ENCODE measurements at places on chromosomes 7 and 10.

DNA sequence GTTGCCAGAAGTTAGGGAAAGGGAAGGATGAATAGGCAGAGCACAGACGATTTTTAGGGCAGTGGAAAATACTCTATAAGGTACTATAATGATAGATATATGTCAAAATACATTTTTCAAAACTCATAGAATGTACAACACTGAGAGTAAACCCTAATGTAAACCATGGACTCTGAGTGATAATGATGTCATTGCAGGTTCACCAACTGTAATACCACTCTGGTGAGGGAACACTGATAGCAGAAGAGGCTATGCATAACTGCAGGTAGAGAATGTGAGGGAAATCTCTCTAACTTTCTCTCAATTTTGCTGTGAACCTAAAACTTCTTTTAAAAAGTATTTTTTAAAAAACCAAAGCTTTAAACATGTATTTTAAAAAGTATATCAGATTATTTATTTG, 22.1 kb downstream of the POT1 start:
- DNase-seq: no peak

GRCh38 chr7:54354436-54354835, 187.7 kb upstream of the VSTM2A start:
- no peak for DNase-seq

GRCh38 chr7:38907066-38907465, 1.9 kb downstream of the VPS41 start:
- no peak for DNase-seq

DNA sequence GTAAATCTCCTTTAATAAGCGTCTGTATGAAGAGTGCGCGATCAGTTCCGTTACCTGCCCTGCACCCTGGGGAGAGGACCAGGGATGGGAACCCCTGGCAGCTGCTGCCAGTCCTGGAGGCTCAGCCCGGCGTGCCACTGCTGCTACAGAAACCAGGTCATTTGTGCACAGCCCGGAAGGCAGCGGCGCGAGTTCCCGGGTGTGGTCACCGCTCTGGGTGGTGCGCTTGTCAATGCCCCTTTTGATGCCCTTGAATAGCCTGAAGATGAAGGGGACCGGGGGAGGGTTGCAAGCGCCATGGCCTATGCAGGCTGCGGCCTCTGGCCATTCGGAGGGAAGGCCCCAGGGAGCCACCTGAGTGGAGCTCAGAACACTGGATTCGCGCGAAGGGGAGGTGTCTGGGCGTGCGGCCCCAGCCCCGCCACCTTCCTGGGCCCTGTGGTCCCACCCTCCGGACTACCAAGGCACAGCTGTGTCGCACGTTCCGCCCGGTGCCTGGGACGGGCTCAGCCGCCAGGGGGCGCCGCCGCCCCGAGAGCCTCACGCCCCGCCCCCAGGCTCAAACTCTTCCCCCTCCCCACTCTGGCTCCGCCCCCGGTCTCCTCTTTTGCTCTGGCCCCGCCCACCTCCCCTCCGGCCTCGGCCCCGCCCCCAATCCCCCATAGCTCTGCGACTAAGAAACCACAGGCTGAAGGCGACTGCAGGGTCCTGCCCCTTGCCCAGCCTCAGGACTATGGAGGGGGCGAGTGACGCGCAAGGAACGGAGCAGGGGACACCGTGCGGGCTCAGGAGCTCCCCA, 16.5 kb downstream of the AP5Z1 start:
- DNase-seq: peak; percentile 37

DNA sequence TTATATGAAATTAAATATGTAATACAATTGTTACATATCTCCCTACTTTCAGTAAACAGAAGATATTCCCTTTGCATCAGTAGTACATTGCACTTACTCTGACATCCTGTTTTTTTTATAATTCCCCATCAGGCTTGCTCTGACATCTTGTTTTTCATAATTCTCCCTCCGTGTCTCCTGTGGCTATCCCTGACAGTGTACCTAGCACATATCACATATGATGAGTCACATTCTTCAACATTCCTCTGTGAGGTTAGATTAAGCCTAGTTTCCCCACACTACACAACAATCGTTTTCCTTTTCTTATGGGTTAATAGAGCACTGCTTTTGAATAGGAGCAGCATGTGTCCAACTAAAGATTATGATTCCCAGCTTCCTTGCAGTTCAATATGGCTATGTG, 250.6 kb upstream of the NPVF start:
- no peak for DNase-seq

- no peak for DNase-seq
These were observed 184.7 kb downstream of the EXOC4 start for GRCh38 chr7:133437544-133437943.

GRCh38 chr7:72805526-72806494, 22.2 kb downstream of the TYW1B start:
- no peak for DNase-seq

GRCh38 chr7:159210581-159211235, 66.0 kb upstream of the VIPR2 start:
- DNase-seq: no peak

- peak; percentile 7 for DNase-seq
These were observed 11.3 kb downstream of the OIT3 start for GRCh38 chr10:72904806-72905205.

DNA sequence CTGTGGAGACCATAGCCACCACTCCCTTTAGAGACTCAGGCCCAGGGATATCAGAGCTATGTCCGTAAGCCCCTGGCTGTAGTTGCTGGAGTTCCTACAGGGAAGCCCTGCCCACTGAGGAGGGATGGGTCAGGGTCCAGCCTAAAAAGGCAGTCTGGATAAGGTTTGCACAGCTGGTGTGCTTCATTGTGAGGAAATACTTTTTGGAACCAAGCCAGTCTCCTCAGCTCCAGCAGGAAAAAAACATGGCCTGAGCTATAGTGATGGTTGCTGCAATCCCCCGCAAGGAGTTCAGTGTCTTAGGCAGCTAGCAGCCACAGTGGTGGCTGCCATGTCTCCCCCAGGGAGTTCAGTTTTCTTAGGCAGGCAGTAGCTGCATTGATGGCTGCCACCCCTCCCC, 52.6 kb upstream of the CYP2C8 start:
- DNase-seq: no peak

- DNase-seq: no peak
These were observed 252.7 kb upstream of the PITRM1 start for GRCh38 chr10:3425261-3425660.

- no peak for DNase-seq
These were observed 370.7 kb downstream of the PPP1R3A start for GRCh38 chr7:113548137-113548536.

Measured in OCI-LY7 (cell line).